ENCODE measurements at places on chromosomes 5 and 9.
A peak's percentile ranks its signal among the peaks of the same experiment; 100 is the strongest.

DNA sequence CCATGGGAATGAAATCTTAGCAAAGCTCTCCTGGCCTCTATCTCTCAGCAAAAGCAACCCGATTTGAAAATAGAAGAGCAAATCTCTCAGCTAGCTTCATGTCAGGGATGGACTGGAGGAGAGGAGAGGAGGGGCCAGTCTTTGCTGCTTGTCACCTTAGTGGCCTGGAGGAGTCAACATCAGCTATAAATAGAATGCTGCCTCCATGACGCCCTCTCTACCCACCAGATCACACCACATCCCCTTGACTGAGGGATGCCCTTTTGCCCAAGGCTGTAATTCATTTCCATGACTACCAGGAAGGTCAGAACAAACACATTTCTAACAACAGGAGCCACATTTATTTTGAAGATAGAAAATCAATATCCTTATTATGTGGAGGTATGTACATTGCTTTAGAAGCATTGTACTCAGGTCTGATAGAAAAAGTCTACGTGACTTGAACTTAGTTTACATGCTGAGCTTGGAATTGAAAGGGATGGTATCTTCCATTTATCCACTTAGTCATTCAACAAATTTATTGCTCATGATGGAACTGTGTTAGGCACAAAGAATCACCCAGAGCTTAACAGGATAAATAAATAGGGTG is 92.4 kb upstream of the LIFR start:
- DNase-seq: no peak

DNA sequence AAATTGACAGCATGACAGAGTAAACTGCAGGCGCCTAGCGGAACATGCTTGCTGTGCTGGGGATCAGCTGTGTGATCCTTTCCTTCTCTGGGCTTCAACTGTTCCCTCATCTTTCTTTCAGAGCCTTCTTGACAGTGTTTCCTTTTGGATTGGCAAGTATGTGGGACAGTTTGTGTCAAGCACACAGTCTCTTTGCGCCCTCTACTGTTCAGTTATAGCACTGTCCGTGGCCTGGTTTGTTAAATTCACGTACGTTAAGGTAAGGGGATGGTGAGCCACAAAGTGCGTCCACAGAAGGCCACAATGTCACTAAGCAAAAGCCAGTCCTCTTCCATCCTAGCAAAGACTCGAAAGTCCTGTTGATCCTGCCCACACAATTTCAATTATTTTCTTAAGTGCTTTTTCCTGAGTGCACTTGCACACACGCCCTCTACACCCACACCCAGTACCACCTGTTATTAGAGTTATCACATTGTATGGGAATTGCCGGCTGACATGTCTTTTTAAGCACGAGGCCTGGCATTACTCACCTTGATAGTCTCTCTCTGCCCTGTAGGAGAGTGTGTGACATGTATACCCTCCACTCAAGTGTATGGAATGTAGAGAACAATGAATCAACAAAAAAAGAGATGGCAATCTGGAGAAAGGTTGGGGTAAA is 22.5 kb upstream of the PTPN3 start:
- DNase-seq: peak; percentile 55

GRCh38 chr9:133427658-133428348 is 5.6 kb downstream of the ADAMTS13 start:
- no peak for DNase-seq

GRCh38 chr5:167889276-167889675 is 402.2 kb upstream of the WWC1 start:
- no peak for DNase-seq
